Large intestine (tissue), 12 donors: ENCODE measurements at places on chromosomes 1 and 21. TPM values are rescaled to one million over a fixed set of nuclear protein-coding genes. Genes with fewer than 3 reads are reported as not detected.

Gene PHC2
- polyA plus RNA-seq: 58.2 TPM

Gene ZNF678
- 7.2 TPM for polyA plus RNA-seq

Gene TNNI3K
- polyA plus RNA-seq: 1.1 TPM

Gene ZNF593OS
- 1.2 TPM for polyA plus RNA-seq

Gene EVA1C
- 2.0 TPM for polyA plus RNA-seq

Gene DOCK7
- polyA plus RNA-seq: 29.8 TPM

Gene HMGCL
- 66.3 TPM for polyA plus RNA-seq

Gene RGS13
- polyA plus RNA-seq: 2.3 TPM

Gene HTR1D
- polyA plus RNA-seq: 0.46 TPM

Gene SPRR2F
- polyA plus RNA-seq: 1.3 TPM

Gene TPTE
- not detected for polyA plus RNA-seq

Gene LIN28A
- polyA plus RNA-seq: 0.03 TPM

Gene VHLL
- polyA plus RNA-seq: not detected

Gene RAB42
- polyA plus RNA-seq: 37.1 TPM

Gene KCNJ15
- polyA plus RNA-seq: 0.25 TPM
